HT1080 (cell line): ENCODE measurements at places on chromosomes 1 and 21.

DNA sequence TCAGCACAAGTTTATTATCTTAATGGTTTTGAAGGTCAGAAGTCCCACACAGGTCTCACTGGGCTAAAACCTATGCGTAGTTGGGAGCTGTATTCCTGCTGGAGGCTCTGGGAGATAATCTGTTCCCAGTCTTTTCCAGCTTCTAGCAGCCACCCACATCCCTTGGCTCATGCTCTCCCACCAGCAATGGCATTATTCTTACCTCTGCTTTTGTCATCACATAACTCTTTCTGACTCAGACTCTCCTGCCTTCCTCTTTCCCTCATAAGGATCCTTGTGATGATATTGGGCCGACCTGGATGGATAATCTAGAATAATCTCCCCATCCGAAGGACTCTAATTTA is 122.2 kb upstream of the PRDX6 start:
- peak; percentile 73 for DNase-seq

- DNase-seq = no peak
These were observed 2.2 kb upstream of the LAPTM5 start for GRCh38 chr1:30759718-30760281.

GRCh38 chr1:13826591-13826990 is 126.6 kb downstream of the PRDM2 start:
- DNase-seq = no peak

GRCh38 chr1:117416546-117417125 is 49.4 kb downstream of the MAN1A2 start:
- DNase-seq = no peak

DNA sequence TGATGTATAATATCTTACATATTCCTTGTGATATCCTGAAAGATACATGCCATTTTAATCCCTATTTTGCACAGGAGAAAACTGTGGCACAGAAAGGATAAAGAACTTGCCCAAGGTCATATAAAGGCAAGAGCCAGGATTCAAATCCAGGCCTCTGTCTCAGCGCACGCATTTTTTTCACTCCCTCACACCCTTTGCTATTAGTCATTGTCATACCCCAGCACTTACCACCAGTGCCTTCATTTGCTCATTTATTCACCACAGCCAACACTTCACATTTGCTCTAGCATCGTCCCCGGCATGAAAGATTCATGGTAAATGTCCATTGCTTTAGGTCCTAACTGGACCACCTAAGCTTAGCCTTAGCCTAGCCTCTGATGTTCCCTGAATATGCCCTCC is 14.2 kb downstream of the ALX3 start:
- no peak for DNase-seq

GRCh38 chr1:212166644-212167043 is 118.6 kb upstream of the PPP2R5A start:
- DNase-seq = no peak

GRCh38 chr1:15214527-15214926 is 32.5 kb upstream of the FHAD1 start:
- DNase-seq = no peak

DNA sequence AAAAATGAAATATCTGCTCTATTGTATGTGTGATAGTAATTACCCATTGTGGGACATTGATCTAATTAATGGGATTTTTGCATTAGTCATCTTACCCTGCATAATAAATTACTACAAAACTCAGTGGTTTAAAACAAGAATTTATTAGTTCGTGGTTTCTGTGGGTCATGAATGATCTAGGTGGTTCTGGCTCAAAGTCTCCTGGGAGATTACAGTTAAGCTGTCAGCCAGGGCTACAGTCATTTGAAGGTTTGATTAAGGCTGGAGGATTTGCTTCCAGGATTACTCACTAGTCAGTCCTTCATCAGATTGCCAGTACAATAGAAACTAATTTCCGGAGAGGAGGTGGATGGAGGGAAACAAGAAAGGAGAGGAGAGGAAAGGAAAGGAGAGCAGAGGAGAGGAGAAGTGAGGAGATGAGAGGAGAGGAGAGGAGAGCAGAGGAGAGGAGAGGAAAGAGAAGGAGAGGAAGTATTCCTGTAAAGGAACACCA is 60.4 kb upstream of the TNFSF4 start:
- peak; percentile 66 for DNase-seq

DNA sequence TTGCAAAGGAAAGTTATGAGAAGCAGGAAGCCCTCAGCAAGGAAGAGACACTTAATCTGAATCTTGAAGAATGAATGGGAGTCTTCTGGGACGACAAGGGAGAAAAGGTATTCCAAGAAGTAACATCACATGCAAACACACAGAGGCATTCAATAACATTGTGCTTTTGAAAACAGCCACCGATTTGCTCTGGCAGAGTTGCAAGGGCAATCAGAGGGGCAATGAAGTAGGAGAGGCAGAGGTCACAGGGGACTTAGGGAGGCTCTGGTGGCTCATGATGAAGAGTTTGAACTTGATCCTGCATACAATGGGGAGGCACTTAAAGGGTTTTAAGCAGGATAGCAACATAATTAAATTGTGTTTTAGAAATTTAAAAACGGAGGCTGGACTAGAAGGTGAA is 107.7 kb downstream of the DDX20 start:
- no peak for DNase-seq

DNA sequence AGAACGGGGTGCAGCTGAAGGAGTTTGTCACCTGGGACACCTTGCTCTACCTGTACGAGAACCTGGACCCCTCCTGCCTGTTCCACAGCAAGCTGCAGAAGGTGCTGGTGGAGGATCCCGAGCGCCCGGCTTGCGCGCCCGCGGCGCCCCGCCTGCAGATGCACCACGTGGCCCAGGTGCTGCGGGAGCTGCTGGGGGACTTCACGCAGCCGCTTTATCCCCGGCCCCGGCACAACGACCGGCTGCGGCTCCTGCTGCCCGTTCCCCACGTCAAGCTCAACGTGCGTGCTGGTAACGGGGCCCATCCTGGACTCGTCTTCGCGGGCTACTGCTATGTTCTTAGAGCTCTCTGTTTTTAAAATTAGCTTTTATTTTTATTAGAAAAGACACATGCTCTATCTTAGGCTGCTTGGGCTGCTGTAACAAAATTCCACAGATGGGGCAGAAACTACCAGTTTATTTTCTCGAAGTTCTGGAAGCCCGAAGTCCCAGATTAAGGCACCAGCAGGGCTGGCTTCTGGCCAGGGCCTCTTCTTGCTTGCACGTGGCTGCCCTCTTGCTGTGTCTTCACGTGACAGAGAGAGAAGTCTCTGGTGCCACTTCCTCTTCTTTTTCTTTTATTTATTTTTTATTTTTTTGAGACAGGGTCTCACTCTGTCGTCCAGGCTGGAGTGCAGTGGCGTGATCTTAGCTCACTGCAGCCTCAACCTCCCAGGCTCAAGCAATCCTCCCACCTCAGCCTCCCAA is 38.1 kb downstream of the TRPM2 start:
- DNase-seq = no peak

DNA sequence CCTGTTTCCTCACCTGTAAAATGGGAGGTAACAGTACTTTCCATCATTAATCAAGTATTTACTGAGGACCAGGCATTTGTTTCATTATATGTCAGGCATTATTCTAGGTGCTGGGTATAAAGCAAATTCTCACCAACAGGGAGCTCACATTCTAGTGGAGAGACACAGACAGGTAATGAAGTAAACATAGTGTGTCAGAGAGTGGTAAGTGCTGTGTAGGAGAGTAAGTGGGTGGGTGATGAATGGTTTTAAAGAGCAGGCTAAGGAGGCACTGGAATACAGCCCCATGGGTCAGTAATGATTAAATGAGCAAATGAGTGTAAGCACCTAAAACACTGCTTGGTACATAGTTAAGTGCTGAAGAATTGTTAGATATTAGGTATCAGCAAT is 60.4 kb downstream of the DNTTIP2 start:
- no peak for DNase-seq

GRCh38 chr1:27632387-27633297 is 2.3 kb downstream of the FGR start:
- DNase-seq = no peak

DNA sequence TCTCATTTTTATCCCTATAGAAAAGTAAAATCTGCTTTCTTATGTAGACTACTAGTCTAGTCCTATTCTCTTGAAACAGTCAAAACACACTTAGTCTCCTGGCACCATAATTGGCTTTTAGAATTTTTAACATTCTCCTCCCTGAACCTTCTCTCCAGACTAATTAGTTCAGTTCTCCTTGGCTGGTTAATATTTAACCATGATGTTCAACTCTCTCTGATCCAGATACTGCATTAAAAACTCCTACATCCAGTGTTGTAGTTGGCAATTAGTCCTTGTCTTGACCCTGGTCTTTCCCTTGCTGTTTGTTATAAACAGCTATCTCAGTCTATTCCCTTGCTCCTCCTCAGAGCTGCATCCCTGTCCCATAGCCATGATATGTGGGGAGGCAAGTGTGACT is 422.9 kb upstream of the BEND5 start:
- no peak for DNase-seq

DNA sequence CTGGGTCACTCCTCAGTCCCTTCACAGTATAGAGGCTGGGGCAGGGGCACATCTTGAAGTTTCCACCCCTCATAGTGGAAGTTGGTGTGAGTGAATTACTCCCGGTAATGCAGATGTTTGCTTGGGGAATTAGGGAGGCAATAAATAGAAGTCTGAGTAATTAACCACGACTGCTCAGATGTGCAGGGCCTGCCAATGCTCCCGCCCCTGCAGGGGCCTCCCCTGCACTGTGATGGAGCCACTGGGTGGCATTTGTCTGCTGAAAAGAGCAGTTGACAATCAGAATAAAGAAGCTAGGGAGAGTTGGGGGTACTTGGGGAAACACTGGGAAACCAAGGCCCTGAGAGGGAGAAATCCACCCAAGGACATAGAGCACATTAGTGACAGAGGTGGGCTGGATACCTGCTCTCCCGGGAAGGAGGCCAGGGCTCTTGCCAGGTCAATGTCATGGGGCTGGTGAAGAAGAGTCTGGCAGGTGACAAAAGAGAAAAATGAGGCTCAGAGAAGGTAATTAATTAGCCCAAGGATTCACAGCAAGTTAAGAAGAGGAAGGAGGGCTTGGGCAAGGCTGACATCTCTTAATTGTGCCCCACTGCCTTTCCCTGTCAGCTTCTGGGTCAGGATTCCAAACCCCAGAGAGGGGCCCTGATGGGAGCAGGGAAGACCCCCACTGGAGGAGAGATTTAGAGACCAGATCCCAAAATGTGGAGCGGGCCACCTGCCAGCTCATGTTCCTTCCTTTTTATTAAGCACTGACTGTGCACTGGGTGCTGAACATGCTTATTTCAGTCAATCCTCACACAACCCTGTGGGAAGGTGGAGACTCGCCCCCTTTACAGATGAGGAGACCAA is 436.2 kb downstream of the MATN1 start:
- no peak for DNase-seq

DNA sequence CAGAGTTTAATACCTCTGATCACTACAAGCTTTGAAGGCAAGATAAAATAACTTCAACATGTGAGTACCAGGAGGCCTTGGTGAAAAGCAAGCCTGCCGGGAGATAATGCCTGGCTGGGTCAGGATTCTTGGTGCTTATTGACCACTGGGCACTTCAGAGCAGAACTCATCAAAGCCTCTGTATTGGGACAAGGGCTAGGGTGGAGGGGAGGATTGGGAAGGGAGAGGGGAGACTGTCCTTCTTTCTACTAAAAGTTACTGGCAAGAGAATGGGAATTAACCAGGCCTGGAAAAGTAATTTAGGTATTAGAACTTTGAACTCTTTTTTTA is 35.2 kb downstream of the NEK2 start:
- DNase-seq = no peak

DNA sequence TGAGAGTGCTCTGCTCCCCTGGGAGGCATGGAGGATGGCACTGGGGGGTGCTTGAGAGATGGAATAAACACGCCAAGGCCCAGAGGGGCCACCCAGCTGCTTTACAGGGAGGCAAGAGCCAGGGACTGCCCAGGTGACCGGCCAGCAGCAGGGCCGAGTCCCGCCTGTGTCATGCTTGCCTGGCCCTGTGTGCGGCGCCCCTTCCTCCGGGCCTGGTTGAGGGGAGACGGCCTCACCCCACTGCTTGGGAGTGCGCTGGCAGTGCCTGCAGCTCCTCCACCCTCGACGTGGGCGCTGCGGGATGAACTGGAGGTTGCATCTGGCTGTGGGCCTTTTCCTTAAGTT is 33.1 kb upstream of the COL6A2 start:
- DNase-seq = no peak

DNA sequence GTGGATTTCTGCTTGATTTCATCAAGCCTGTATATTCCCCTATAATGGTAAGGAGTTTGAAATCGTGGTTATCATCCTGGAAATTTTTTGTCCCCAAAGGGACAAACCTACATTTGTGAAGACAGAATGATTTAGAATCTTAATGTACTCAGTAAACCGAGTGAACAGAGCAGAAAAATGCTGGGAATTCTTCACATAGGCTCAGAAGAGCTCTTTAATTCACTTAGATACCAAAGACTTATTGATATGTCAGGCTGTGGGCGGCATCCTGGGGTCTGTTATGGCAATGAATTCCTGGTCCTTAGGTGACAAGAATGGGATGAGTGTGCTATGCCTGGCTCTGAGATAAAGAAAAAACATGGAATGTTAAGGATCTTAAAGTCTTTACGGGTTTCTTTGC is 74.9 kb downstream of the ROR1 start:
- DNase-seq = no peak

DNA sequence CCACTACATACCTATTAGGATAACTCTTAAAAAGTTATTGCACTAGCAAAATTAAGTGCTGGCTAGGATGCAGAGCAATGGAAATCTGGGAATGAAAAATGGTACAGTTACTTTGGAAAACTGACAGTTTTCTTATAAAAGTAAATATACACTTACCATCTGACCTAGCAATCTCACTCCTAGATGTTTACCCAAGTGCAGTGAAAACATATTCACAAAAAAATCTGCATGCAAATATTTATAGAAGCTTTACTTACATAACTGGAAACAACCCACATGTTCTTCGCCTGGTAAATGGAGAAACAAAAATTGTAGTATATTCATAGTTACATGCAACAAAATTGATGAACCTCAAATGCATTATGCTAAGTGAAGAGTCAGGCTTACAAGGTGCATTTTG is 12.9 kb upstream of the FLG2 start:
- no peak for DNase-seq

GRCh38 chr1:175206687-175207086 is 14.1 kb upstream of the KIAA0040 start:
- DNase-seq = peak; percentile 25

GRCh38 chr21:39737376-39738000 is 7.5 kb upstream of the IGSF5 start:
- no peak for DNase-seq

- DNase-seq = no peak
These were observed 42.3 kb downstream of the GNG4 start for GRCh38 chr1:235607284-235607683.

GRCh38 chr1:7268983-7269382 is 483.7 kb downstream of the CAMTA1 start:
- no peak for DNase-seq

DNA sequence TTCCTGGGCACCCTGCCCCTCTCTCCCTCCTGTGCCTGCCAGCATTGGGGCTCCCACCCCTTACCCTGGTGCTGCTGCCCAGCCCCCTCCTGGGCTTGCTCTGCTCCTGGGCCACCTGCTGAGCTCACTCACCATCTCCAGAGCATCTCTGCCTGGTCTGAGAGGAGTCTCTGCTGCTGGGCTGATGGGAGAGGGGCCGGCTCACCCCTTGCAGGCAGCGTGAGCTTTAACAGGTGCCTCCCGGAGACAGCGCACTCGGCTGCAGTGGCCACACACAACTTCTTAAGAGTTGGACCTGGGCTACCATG is 721.7 kb downstream of the MATN1 start:
- no peak for DNase-seq
